ENCODE measurements at places on chromosomes 11 and 22.

DNA sequence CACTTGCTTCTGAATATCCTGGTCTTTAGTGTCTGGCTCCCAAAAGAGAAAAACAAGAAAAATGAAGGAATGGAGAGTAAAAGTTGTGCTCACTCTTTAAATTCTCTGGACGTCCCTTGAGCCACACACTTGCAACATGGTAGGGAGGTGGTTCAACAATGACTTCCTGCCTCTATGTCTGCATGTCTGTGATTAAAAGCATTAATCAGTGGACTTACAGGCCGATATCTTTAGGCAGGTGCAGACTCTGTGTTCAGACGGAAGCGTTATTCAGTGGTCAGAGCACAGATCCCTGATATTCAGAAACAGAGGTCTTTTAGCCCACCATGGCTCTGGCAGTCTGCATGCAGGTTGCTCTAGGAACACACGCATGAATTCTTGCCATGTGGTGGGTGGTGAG, 1920.0 kb upstream of the RAG2 start:
- no peak for DNase-seq

DNA sequence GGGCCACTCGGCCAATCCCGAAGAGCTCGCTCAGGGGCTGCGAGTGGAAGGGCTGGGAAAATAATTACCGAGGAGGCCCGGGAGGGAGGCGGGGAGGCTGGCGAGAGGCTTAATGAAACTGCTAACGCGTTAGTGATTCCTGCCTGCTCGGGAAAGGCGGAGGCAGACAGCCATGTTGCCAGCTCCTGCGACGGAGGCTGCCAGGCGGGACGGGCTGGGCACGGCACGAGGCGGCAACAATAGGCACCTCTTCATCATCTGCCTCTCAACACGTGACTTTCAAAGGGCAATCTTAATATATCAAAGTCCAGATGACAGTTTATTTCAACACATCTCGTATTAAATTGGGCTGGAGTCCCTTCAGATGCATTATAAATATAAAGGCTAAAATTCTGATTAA, 68.0 kb upstream of the TCF20 start:
- no peak for DNase-seq

DNA sequence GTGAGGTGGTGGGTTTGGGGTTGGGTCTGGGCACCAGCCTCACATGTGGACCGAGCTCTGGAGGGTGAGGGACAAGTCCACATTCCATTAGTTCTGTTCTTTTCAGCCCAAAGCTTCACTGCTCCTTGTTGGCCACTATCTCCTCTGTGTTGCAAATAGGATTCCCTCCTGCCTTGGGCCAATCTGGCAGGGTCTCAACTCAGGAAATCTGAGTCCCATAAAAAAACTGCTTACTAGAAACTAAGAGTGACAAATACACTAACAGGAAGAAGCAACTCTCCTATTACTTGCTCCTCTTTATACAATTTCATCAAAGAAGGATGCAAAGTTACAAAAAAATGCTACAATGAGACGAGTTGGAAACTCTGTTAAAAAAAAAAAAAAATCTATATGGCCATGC, 66.2 kb upstream of the CSNK1E start:
- no peak for DNase-seq

DNA sequence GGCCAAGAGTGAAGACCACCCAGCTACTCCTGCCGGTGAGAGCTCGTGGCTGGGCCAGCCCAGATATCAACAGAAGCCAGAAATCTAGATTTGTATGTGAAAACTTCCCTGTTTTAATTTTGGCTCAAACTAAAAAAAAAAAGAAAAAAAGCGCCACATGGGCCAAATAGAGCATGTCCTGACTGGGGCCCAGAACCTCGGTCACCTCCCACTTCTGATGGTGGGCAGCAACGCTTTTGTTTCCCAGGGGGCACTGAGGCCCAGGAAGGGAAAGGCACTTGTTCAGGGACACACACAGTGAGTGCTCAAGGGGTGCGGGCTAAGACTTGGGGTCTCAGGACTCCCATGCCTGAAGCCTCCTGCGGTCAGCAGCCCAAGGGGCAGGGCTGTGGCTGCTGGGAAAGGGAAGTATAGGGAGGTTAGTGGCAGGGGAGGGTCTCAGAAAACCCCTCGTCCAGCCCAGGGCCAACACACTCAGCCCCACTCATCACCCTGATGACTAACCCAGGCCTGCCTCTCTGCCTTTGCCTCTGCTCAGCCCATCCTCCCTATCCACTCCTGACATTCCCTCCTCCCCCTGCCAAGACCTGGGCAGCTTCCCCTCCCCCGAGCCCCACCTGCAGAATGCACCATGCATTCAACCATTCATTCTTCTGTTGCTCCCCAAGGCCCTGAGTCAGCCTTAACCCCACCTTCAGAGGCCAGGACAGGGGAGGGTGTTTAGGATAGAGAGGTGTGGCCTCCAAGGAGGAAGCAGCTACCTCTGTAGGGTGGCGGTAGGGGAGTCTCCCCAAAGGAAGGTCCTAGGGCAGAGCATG, 30.0 kb upstream of the TCF20 start:
- no peak for DNase-seq

DNA sequence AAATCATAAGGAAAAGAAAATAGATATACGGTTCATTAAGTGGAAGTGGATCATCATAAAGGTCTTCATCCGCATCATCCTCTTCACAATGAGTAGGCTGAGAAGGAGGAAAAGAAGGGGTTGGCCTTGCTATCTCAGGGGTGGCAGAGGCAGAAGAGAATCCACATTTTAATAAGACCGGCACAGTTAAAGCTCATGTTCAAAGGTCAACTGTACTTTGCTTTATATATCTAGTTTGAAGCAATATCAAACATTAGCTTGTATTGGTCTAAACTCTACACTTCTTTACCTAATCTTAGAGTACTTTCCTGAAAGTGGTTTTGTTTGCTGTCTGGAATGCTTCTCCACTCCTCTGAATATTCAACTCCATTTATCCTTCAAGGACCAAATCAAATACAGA, 5.7 kb upstream of the PPFIBP2 start:
- DNase-seq = no peak

GRCh38 chr22:29156507-29156906, 49.2 kb upstream of the EMID1 start:
- peak; percentile 51 for DNase-seq

GRCh38 chr11:44356351-44356750, 46.4 kb upstream of the ALX4 start:
- DNase-seq = peak; percentile 34

GRCh38 chr11:102553835-102554282, 23.3 kb upstream of the MMP7 start:
- no peak for DNase-seq
